ENCODE measurements at places on chromosomes 6 and 20.

DNA sequence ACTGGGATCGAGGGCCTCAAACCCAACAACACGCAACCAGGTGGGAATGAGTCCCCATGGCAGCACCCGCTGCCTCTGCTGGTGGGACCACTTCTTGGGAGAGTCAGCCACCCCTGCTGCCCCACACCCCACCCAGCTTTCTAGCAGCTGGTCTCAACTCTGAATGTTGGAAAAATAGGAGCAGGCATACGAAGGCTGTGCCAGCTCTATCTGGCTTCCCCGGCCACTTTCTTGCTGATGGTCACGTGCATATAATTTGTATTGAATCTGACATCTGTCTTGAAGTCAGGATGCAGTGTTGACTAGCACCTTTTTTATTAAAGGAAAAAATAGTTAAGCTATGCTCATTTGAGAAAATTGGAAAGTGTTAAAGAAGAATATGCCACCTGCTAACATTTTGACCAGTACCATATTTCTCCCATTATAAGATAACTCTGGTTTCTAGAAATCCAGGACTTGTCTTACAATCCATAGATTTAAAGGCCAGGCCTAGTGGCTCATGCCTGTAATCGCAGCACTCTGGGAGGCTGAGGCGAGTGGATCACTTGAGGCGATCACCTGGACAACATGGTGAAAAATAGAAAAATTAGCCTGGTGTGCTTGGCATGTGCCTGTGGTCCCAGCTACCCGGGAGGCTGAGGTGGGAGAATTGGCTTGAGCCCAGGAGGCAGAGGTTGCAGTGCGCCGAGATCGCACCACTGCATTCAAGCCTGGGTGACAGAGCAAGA lies 26.9 kb upstream of the MAPRE1 start:
- DNase-seq, result no peak

GRCh38 chr20:43925801-43926200 lies 11.1 kb downstream of the TOX2 start:
- no peak for DNase-seq

DNA sequence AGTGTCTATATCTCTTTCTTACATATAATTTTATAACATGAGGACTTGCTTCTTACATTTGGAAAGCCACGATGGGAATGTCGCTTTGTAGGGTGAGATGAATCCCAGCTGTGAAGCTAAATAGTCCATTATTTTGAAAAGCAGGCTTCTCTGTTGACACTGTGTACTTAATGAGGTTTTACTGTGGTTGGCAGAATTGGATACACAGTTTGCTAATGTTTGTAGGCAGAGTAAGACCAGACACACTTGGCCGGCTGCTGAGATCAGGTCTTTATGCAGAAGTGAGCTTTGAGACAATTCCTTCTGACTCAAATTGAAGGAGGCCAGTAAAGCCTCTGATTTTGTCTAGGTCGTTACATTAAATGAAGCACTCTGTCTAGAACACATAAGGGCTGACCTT lies 93.0 kb downstream of the NDUFAF5 start:
- DNase-seq, result no peak

GRCh38 chr20:5658912-5659345 lies 91.3 kb upstream of the SHLD1 start:
- no peak for DNase-seq

DNA sequence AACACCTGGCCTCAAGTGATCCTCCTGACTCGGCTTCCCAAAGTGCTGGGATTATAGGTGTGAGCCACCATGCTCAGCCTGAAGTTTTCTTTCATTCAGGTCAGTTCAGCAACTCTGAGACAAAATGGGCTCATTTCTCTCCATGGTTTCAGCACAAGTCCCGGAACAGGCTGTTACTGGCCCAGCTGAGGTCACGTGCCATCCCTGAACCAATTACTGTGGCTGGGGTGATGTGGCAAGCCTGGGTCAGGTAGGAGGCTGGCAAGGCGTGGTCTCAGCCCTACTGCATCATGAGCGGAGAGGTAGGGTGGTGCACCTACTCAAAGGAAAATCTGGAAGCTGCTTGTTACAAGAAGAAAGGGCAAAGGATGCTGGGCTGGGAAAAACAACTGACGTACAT lies 326.4 kb downstream of the KIF16B start:
- DNase-seq, result no peak

DNA sequence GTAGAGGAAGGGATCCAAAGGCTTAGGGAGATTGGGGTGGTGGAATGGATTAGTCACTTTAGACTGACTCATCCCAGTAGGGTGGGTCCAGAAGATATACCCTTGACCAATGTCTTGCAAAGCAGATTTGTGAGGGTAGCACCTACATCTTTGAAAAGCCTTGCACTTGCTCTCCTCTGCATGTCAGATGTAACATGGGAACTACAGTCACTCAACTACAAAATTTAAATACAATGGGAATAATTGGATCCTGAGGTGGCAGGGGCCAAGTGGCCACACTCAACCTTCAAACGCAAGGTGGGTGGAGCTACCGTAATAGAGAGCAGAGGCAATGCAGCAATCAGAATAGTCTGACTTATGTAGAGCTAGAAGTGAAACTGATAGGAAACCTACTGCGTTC lies 71.2 kb downstream of the ME1 start:
- no peak for DNase-seq

DNA sequence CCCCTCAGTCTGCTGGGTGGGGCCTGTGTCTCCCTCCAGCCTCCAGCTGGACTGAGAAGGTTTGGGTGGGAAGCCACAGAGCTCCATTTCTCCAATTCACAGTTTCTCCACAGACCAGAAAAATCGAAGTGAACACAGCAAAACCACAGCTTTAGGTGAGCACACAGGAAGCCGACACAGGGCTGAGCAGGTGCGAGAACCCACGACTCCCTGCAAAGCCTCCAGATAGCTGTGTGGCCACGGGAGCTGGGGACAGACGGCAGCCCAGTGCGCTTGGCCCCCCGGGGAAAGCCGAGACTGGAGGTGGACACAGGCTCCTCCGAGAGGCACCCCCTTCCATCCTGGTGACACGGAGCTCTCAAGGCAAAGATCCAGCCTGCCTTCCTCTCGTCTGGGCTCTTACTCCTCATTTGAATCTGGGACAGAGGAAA lies 29.0 kb upstream of the MPC1 start:
- no peak for DNase-seq

GRCh38 chr6:154187714-154188113 lies 148.7 kb downstream of the OPRM1 start:
- DNase-seq, result no peak

- DNase-seq, result no peak
Measured at GRCh38 chr6:161674930-161675682, 401.2 kb upstream of the AGPAT4 start.

GRCh38 chr6:44042989-44043478 lies 84.2 kb downstream of the MRPL14 start:
- DNase-seq, result no peak

- DNase-seq, result no peak
Measured at GRCh38 chr6:27862396-27863066, 49.7 kb downstream of the OR2B2 start.

DNA sequence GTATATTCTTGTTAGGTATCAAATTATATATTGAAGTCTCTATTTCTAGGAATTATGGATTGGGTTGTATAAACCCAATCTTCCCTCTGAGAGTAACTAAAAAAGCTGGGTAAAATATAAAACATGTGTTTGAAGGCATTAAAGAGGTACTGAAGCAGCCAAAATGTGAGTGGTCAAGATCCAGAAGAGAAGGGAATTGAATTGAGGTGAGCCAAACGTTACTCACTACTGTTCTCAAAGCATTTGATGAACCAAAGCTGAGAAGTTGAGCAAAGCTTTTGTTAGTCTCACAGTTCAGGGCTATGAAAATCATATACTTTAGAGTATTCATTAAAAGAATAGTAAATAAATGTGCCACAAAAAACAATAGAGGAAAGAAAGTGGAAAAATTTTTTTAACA lies 365.8 kb downstream of the BCKDHB start:
- DNase-seq, result no peak

- DNase-seq, result no peak
Measured at GRCh38 chr20:23050076-23050838, 785 bp upstream of the THBD start.
